HL-60 (cell line): ENCODE measurements at places on chromosomes 11 and 22.
A peak's percentile ranks its signal among the peaks of the same experiment; 100 is the strongest.

DNA sequence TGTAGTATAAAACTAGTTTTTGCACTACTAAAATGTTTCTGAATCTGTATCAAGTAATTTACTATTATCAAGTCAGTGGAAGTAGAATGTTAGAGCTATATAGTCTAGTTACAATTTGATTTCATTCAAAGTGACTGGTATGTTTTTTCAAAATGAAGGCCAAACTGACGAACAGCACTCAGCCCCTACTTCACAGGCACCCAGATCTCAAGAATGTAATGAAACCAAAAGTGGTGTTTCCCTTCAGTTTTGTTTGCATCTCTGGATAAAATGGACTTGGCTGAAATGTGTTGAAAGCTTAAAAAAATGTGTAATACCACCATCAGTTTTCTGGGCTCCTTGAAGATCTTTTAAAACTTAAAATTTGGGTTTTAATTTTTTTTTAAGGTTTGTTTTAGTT is 46.4 kb downstream of the QSER1 start:
- no peak for DNase-seq

DNA sequence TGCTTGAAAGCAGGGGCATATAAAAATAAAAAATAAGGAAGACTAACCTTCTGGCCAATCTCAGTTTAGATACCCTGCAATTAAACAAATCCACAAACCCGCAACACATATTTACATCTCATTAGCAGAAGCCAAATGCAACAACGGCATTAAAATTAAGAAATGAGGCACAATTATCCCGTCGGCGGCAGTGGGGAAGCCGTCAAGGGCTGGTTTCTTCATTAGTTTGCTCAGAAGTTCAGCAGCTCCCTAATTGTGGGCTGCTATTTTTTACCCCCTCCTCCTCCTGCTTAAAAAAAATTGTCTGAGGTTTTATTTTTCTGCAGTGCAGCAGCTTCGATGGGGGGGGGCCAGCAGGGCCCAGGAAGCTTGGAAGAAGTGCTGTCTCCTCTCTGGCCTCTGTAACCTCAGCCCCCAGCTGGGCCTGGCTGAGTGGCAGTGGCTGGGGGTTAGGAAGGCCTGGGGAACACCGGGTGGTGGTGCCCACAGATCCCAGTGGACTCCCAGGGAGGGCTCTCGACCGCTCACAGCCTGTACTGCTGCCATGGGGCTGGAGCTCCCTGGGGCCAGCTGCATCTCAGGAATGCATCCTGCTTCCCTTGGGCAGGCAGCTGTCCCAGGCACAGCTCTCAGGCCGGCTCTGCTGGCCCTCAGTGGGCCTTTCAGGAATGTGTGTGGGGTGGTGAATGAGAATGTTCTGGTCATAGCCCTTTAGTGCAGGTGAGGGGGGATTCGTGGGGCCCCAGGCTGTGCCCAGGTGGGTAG is 148.7 kb upstream of the B3GAT1 start:
- no peak for DNase-seq

- DNase-seq, result no peak
Measured at GRCh38 chr22:45295492-45295891, 10.7 kb downstream of the UPK3A start.

DNA sequence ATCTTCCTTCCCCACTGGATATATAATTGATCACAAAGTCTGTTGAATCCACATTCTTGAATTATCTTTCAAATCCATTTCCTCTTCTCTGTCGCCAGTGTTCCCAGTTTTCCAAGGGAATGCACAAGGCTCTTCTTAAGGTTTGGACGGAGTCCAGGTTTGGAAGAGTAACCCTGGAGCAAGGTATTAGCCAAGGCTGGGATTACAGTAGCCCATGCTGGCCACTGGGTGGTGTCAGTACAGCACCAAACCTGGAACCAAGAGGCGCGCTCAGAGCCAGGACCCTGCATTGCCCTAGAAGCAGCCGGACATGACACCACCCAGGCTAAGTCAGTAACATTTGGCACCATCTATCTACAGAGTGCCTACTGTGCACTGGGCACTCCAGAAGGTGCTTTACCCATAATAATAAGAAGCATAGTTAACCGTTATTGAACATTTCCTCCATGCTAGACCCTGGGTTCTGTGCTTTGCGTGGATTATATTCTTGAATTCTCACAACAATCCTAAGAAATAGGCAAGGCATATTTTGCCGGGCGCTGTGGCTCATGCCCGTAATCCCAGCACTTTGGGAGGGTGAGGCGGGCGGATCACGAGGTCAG is 48.0 kb upstream of the CLPB start:
- DNase-seq, result peak; percentile 38

DNA sequence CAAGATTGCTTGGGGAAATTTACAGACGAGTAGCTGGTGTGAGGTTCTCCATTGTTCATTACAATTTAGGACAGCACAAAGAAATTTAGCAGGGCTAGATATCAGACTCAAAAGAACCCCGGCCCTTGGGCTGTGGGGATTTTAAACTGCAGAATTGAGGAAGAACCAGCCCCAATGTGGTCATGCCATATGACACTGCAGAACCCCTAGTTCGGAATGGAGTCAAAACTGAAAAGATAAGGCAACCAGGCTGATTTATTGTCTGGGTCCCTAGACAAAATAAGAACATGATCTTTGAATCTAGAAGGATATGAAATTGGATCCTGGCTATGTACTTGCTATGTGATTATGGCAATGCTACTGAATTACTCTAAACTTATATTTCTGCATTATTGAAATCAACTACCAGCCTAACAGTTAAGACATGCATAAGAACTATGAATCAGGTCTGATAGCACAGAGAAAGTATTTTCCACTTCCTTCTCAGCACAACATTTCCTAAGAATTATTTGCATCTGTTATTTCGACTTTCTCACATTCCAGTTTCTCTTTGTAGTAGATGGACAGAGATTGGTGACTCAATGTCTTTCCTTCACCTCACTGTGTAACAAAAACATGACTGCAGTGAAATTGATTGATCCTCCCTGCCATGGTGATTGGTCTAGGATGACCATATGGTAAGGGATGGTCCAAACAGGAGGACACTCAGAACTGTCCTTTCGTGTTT is 13.2 kb downstream of the MMP3 start:
- no peak for DNase-seq

DNA sequence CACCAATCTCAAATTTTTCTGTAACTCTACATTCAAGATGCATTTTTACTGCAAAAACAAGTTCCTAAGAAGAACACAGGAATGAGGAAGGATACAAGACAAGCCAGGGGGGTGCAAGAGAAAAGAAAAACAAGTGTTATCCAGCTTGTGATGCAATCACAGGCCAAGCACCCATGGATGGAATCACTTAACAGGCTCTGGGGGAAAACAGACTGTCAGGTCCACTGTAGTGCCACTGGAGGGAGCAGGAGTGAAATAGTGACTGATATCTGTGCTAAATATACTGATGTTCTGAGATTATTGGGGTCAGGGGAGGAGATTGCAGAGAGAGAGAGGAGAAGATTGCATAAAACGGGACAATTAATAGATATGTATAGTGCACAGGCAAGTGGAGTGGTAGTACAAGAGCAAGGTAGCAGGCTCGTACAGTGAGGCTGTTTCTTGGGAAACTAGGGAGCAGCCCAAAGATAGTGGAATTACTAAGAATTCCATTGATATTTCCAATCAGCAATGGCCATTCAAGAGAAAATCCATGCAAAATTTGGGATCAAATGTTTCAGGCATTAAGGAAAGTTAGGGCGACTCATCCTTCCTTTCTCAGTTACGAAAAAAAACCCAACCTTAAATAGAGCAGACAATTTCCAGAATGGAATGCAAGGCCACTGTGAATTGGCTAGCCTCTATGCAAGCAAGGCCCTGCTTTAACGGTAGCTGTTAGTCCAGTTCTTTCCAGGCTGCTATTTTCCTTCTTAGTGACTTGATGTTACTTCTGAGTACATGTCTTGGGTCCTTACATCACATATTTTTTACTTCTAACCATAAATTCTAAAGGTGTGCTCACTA is 52.2 kb upstream of the CEP126 start:
- no peak for DNase-seq

DNA sequence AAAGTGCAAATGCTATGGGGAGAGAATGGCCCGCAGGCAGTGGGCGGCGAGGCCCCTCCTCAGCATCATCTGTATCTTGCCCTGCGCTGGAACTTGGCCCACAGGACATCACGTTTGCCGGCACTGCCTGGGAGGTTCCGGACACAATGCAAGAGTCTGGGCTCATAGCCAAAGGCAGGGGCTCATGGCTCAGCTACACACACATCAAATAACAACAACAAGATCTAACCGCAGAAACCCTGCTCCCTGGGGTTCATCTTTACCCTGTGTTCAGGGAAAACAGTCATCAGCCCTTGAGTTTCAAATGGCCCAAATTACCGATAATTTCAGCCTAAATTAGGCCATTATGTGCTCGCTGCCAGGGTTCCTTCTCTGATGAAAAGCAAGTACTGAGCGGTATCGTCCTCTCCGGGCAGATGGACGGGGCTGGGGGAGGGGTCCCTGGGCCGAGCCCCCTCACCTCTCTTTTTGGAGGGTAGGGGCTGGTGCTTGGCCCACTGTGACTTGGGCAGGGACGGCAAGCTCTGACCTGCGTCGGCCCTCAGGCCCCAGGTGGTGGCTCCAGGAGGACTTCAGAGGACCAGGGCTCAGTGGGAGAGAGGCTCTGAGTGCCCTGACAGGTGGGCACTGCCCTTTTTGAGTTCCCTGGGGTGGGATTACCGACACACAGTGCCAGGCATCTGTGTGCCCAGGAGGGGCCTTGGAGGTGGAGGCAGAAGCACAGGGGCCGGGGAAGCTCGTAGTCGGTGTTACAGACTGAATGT is 25.0 kb upstream of the GAL start:
- no peak for DNase-seq

DNA sequence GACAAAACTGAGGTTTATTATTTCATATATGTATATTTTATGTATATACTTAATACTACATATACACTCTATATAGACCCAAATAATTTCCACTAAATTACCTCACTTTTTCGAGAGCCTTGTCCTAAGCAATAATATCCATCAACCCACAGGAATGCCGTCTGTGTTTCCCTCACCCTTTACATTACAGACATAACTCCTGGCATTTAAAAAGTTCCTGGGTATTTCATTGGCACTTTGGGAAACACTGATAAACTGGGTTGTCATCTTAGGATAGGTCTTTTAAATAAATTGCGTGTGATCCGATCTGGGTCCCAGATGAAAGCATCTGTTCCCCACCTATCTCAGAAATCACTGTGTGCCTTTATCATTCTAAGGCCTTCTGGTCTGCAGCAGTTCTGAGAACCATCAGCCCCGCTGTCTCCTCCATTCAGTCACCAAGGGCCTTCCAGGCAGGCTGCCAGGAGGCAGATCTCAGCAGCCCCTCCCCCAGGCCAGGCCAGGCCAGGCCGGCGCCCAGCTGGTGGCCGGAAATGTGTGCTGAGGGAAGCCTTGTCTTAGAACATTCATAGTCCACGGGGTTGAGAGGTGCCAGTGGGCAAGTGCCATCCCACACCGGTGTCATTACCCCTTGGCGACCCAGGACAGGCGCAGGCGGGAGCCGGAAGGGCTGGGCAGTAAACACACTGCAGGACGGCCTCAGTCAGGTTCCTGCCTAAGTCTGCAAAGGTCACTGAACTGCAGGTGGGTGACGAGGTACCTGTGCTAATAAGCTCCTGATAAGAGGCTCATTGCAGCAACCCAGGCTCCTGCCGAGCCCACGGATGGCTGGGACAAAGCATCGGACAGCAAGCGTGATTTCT is 3.3 kb downstream of the FGF19 start:
- DNase-seq, result no peak

GRCh38 chr22:26484360-26484706 is 656 bp downstream of the SRRD start:
- DNase-seq, result no peak

DNA sequence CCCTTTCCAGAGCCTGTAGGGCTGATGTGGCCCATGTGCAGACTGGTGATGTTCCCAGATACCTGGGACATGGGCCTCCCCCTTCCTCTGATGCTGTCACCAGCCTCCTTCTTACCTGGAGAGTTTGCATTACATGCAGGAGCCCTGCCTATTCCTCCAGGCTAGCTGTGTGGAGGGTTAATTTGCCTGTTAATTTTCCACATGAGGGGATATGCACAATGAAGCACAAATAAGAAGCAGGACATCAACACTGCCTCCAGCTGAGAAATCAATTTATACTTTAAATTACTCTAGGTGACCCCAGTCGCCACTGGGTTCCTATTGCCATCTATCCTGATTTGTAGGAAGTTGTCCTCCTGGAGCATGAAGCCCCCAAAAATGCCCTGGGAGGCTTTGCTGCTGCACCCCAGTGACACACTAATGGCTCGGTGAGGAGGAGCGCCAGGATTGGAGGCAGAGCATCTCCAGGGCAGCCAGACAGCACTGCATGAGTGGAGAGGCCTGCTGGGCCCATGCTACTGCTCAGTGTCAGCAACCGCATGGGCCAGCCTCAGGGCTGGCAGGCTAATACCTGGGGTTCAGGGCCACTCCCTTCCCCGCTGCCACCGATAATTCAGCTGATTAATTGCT is 101.6 kb upstream of the USP47 start:
- no peak for DNase-seq

DNA sequence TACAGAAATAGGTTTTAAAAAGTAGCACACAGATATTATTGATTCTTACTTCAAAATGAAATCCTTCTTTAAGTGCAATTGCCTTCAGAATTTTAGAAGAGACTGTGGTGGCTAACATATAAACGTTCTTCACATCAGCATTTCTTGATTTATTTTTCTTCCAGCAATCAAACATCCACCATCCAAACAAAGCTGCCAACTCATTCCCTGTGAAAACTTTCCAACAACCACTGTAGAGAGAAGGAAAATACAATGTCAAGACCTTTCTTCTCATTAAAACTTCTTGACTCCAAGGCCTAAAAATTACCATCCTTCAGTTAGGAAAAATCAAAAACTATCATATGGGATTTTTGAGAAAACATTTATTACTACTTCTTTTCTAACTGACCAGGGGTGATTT is 34.0 kb upstream of the P4HA3 start:
- DNase-seq, result no peak

DNA sequence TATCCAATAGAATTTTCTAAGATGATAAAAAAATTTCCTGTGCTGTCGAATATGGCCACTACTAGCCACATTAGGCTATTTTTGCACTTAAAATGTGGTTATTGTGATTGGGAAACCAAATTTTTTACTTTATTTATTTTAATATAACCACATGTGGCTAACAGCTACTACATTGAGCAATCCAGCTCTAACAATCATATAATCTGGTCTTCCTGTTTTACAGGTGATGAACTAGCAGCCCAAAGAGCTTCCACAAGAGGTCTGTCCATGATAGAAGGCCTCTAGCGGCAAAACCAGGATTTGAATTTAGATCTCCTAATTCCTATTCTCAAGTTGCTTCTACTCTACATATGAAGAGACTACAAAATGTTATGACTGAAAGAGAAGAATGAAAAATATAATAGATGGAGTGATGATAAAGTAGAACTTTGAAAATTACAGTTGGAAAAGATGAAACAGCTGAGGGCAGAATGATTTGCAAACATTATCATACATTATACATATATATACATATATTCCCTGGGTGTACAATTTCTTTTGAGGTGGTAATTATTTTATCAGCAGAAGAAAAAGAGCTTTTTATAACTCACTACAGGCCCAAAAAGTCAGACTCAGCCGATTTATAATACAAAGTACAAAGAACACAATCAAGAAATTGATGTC is 363.5 kb upstream of the PITPNB start:
- no peak for DNase-seq
